AG10803 (cell line): ENCODE measurements at places on chromosomes 3 and 15.
A peak's percentile ranks its signal among the peaks of the same experiment; 100 is the strongest.

- DNase-seq: no peak
These were observed 800.7 kb downstream of the NAALADL2 start for GRCh38 chr3:175659670-175660350.

- DNase-seq: peak; percentile 65
These were observed 161.7 kb upstream of the HES1 start for GRCh38 chr3:193974191-193974652.

GRCh38 chr3:177351206-177351605, 153.9 kb upstream of the TBL1XR1 start:
- no peak for DNase-seq

DNA sequence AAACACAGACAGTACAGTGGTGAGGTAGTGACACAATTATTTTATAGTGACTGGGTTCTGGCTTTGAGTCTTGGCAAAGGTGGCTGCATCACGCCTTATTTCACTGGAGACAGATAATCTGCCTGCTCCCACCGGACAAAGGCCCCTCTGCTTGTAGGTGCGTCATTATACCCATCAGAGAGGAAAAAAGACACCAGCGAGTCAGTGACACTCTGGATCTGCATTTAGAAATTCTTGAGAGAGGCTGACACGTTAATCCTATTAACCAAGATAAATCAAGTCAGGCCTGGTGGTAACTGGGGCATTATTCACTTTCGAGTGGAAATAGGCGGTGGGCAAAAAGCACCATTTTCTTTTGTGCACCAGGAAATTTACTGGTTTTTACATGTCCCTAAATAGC, 76.2 kb downstream of the NR2F2 start:
- DNase-seq: no peak

GRCh38 chr15:30068326-30068725, 14.4 kb upstream of the GOLGA8J start:
- no peak for DNase-seq

- no peak for DNase-seq
These were observed 11.2 kb downstream of the MYD88 start for GRCh38 chr3:38149708-38150107.

DNA sequence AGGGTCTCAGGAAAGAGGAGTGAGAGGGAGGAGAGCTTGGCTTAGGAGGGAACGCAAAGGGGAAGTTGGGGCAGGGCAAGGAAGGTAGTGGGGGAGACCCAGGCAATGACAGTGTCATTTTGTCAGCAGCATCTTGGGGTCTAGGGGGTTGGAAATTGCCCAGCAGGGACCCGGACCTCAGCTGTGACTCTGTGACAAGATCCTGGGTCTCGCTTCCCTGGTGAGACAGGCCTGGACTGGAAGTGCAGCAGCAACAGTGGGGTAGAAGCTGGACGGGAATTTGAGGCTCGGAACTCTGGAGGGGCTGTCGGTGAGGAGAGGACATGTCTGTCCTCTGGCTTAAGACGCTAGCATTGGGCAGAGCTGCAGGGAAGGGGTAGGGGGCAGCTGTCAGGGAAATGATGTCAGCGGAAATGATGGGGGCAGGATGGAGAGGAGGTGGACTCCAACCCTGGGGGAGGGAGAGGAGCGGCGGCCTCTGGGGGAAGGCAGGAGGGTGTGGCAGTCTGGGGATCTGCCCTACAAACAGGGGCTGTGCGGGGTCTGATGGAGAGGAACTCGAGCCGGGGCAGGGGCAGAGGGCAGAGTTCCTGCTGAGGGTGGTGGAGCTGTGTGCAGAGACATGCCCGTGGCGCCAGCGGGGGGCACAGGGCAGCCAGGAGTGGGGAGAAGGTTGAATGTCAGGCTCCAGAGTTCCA, 12.3 kb downstream of the ANPEP start:
- DNase-seq: no peak

- DNase-seq: no peak
These were observed 63.4 kb downstream of the ARHGEF26 start for GRCh38 chr3:154184582-154184981.

GRCh38 chr15:89926158-89926557, 13.4 kb upstream of the ARPIN start:
- peak; percentile 91 for DNase-seq

DNA sequence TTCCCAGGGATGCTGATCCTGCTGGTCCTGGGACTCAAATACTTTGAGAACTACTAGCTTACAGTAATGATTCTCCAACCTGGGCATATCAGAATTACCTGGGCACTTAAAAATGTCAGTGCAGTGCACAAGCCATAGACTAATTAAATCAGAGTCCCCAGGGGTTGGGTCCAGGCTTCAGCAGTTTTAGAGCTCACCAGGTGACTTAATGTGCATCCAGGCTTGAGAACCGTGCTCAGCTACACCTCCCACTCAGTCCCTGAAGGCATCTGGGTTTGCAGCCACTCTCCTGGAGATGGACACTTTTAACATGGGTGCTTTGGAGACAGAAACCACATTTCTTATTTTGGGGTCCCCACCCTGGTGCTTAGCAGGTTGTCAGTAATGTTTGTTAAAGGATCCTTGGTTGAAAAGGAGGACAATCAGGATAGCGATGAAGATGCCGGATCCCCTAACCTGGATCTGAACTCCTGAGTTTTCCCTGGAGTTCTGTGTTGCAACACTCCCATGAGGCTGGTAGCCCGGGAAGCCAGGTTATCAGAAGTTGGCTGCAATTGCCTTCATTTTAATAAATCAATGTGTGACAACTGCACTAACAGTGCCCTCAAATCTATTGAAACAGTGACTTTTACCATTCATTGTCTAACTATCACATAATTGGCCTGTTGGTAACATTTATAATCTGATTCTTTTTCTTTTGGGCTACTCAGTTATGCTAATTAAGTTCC, 48.1 kb downstream of the BFSP2 start:
- DNase-seq: no peak

DNA sequence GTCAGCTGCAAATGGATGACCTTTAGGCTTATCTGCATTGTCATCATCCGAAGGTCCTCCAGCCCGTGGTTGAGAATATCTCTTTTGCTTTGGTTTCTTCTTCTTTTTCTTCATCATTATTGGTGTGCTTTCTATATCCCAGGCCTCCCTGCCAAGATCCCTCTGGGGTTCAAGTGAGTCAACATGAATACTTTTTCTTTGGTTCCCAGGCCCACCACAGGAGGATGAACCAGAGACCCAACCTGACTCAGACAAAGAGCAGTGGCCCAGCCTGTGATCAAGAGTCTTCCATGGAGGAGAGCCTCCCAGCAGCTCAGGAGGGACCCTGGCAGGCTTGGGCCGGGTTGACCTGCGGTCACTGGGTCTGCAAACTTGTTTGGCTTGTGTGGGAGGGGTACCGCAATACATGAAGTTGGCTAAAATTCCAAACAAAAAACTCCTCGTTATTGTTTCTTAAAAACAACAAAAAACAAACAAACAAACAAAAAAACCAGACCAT, 104.2 kb downstream of the MAP4 start:
- DNase-seq: no peak
